ENCODE measurements at places on chromosomes 3 and 15.

DNA sequence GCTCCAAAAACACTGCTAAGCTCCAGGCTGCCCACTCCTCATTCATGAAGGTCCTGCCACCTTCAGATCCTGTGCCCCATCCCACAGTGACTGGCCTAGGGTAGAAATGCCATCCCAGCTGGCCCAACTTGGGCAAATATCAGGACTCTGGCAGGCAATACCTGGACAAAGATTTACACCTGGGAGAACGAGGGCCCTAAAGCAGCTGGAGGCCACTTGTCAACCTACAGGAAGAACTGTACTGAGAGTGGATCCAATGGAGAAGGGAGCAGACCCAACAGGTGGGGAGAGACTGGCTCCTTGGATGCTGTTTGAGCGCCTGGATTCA is 57.1 kb upstream of the GATA2 start:
- DNase-seq: no peak

DNA sequence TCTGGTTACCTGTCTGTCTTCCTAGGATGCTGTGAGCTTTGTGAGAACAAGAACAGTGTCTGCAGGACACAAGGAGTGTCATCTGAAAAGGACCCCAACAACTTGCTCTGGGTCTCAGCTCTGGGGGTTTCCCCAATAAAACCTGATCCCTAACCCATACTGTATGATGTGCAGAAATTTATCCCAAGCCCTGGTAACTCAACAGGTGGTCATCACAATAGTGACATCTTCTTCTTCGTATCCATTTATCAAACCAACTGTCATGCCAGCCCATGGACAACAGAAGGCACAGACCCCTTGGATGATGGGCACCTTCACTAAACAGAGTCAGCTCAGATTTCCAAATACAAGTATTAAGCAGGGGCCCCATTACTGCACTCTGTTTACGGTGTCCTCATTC is 127.5 kb downstream of the UACA start:
- no peak for DNase-seq

- no peak for DNase-seq
Measured at GRCh38 chr15:63157891-63158431, 684 bp upstream of the RPS27L start.

GRCh38 chr15:73881579-73882320 is 8.4 kb downstream of the TBC1D21 start:
- DNase-seq: no peak

GRCh38 chr3:47476644-47477199 is 981 bp upstream of the SCAP start:
- no peak for DNase-seq

DNA sequence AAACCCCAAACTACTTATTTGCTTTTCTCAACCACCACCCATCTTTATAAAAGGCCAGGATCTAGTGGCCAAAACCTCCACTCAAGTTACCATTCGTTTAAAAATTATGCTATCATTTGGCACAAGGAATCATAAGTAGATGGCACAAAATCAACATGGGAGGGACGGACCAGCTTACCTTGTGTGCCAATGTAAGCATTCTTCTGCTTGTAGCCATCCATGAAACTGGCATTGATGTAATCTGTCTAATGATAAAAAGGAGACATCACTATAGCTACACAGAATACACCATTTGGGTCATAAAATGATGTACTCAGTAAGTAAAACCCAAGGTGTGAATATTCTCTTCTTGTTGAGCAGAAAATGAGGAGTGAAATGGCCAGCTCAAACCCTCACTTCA is 28.2 kb upstream of the SIN3A start:
- DNase-seq: no peak

DNA sequence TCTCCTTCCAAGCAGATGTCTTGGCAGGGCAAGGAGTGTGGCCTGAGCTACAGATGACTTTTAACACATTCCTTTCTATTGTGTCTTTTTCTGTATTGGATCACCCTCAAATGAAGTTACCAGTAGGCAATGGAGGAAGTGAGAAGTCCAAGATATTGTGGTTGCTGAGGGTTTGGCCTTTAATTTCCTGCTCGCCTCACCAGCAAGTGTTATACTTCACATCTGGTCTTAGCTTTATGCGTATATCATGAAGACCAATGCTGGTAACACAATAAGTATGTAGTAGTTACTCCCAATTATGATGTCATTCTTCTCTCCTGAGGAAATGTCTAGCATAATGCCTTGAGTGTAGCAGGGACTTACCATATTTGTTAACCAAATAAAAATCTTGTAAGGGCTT is 179.9 kb downstream of the ZIC1 start:
- DNase-seq: no peak

DNA sequence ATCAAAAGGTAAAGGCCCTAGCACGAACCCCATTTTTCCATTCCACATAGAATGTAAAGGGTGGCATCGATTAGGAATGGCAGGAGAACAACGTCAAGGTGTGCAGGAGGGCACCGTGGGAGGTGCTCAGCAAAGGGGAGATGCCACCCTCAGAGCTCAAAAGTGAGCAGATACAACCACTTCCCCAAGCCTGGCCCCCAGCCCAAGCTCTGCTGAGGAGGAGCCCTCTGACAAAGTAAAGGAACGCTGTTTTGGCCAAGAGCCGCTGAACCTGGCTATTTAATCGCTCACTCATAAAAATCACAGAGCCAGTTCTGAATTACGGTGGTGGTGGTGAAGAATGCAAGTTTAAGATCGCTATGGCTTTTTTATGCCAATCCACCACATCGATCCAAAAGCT is 12.4 kb downstream of the GNB5 start:
- DNase-seq: no peak

GRCh38 chr15:79541196-79541595 is 109.1 kb downstream of the MINAR1 start:
- DNase-seq: no peak

- DNase-seq: no peak
Measured at GRCh38 chr3:122989856-122990575, 37.5 kb downstream of the SEMA5B start.

- DNase-seq: no peak
Measured at GRCh38 chr3:8987226-8987625, 24.0 kb upstream of the RAD18 start.

DNA sequence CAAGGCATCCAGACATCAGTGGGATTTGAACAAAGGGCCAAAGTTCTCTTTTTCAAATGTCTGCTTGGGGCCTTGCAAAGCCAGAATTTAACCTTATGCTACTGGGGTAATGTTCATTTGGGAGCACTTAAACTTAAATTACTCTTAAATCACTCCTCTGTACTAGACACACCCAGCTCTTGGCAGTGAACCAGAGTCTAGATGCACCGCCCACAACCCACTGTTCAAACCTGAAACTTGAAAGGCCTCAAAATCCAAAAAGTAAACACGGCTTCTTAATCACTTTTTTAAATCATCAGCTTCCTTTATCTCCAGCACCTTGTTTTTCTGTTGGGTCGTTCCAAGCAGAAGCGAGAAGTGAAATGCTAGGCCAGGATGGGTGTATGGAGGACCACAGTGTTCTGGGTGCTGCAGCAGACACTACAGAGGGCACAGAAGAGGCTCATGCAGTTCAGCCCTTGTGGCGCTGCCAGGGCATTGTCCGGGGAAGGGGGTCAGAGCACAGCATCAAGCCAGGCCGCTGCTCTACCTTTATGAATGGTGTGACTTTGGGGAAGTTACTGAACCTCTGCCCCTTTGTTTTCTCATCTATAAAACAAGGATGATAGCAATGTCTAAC is 28.8 kb downstream of the MECOM start:
- DNase-seq: no peak

- no peak for DNase-seq
Measured at GRCh38 chr15:29266052-29266582, 3.5 kb downstream of the NSMCE3 start.

DNA sequence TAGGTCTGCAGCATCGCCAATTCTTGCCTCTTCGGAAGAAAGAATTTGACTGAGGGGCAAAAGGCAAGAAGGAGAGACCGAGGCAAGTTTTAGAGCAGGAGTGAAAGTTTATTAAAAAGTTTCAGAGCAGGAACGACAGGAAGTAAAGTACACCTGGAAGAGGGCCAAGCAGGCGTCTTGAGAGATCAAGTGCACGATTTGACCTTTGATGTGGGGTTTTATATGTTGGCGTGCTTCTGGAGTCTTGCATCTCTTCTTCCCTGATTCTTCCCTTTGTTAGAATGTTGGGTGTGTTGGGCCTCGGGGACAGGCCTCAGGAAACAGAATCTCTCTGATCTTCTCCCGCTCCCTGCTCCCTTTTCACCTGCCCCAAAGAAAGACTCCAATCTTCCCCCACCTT is 40.6 kb upstream of the FLNB start:
- DNase-seq: no peak

DNA sequence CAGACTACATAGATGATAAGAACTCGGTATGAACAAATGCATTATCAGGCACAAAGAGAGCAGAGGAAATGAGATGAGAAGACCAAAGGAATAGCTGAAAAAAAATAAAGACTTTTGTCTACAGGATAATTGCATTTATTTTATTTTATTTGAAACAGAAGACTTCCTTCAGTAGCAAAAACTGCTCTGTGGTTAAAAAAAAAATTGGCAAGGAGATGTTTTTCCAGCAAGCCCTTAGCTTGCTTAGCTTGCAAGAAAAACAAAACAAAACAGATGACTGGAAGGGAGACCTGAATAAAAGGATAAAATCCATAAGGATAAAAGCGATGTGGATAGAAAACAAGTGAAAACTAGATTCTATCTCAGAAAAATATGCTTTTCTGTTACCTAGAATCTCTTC is 9.1 kb upstream of the PPM1L start:
- no peak for DNase-seq

GRCh38 chr3:49606427-49606826 is 52.1 kb downstream of the BSN start:
- no peak for DNase-seq

DNA sequence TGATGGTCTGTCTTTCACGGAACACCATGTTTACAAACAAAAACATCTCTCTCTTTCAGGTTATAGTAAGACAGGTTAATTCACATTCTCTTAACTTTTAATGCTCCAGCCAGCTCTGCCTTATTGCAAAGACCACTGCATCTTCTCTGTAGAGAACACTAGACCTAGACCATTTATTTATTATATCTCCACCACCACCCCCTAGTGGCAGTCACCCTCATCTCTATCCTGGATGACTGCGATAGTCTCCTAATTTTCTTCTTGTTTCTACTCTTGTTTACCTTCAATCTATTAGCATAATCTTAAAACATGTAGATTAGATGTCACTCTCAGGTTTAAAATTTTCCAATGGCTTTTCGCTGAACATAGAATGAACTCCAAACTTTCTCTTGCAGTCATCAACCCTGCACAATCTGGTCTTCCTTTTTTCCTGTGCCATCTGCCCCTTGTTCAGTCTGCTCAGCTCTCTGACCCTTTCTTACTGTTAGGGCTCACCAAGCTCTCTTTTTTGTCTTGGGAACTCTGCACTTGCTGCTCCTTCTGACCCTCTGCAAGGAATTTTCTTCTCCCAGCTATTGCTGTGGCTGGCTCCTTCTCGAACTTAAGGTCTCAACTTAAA is 155.6 kb downstream of the SQOR start:
- peak; percentile 37 for DNase-seq

GRCh38 chr3:171458864-171459136 is 1.4 kb downstream of the TNIK start:
- no peak for DNase-seq

All from NCI-H1694 treated with DMSO at 0.1 percent for 48 hours (cell line).